ENCODE measurements at places on chromosomes 5 and 9.

DNA sequence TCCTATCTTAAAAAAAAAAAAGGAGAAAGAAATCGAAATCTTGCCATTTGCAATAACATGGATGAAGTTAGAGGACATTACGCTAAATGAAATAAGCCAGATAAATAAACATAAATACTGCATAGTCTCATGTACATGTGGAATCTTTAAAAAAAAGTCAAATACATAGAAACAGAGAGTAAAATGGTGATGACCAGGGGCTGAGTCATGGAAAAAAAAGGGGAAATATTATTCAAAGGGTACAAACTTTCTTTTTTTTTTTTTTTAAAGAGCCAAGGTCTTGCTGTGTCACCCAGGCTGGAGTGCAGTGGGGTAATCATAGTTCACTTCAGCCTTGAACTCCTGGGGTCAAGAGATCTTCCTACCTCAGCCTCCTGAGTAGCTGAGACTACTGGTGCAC is 310.1 kb downstream of the ZNF608 start:
- DNase-seq, result no peak

DNA sequence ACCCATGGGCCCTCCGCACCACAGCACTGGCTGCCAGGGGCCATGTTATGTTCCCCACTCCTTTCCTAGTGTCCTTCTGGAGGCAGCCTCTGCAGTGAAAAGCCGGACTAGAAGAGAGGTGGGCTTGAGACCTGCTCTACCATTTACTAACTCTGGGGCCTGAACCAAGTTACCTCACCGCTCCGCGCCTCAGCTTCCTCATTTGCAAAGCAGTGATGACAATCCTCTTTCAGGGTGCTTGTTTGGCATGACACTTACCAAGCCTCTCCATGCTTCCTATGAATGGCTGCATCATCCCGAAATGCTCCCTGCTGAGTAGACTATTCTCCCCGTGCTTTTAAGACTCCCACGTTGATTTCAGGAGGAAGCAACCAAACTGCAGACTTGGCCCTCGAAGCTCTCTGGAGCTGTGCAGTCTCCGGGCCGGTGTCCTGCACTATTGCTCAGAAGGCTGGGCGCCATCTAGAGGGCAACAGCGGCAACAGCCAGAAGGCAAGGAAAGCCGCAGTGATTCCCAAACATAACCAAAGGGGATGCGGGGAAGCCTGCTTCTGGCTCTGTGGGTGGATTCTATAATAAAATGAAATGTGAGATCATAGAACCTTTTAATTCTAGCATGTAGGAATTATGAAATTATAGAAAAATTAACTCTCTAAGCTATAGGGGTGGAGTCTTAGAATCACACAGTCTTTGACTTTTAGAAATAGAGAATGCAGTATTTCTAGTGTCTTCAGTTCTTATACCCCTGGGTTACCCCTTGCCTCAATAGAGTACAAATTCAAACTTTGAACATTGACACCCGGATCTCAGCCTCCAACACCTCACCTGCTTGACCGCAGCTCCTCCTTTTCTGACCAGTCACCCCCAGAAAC is 599.8 kb upstream of the BRINP1 start:
- DNase-seq, result peak; percentile 22

DNA sequence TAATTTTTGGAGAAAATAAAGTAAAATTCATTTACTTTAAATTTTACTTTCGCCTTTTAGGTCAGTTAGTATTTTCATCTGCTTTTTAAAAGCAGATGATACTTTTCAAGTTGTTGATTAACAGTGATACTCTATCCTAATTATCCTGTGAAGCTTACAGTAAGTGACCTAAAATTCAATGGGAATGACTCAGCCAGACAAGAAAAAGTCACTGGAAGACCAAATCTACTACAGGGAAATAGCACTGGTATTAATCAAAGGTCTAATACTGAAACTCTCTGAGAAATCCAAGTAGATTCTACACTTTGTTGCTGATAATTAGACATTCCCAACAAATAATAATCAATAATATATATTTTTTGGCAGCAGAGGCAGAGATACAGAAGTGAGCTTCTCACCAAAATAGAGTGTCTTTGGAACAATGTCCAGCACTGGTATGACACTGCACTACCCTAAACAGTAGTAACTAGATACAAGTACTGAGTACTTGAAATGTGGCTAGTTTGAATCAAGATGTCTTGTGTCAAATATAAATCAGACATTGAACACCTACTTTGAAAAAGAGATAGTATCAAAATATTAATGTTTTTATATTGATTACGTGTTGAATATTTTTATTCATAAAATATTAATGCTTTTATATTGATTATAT is 22.8 kb upstream of the ELL2 start:
- no peak for DNase-seq

- no peak for DNase-seq
These were observed 217.1 kb downstream of the MAST4 start for GRCh38 chr5:66813306-66813705.

DNA sequence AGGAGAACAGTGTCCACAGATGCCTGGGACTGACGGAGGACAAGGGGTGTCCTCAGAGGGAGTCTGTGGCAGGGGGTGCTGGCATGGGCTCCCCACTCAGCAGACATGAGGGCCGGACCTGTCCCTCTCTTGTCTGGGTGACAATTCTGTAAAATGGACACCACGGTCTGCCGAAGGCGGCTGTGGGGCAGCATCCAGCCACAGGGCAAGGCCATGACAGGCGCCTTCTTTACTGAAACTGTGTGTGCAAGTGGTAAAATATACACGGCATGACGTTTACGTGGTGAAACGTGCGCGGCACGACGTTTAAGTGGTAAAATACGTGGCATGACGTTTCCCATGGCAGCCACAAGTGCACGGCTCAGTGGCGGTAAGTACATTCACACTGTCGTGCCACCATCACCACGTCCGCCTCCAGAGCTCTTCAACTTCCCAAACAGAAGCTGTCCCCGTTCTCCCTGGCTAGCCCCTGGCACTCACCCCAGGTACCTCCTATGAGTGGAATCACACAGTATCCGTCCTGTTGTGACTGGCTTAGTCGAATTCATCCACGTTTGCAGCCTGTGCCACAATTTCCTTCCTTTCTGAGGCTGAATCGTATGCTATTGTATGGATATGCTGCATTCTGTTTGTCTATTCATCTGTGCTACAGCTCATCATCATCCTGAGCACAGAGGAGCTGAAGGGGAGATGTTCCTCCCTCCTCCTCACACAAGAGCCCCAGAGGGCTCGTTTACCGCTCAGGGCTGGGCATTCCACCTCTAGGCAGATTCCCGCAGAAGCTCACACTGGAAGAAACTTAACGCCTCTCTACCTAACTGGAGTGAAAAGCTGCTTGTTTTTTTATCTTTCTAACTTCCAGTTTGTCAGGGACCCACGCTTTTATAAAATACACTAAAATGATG is 52.5 kb downstream of the COL23A1 start:
- DNase-seq, result no peak

GRCh38 chr5:36239370-36240293 is 2.1 kb downstream of the NADK2 start:
- DNase-seq, result no peak

GRCh38 chr5:177412603-177413233 is 3.4 kb upstream of the F12 start:
- DNase-seq, result no peak

- no peak for DNase-seq
These were observed 80.8 kb downstream of the LMNB1 start for GRCh38 chr5:126857472-126858410.

DNA sequence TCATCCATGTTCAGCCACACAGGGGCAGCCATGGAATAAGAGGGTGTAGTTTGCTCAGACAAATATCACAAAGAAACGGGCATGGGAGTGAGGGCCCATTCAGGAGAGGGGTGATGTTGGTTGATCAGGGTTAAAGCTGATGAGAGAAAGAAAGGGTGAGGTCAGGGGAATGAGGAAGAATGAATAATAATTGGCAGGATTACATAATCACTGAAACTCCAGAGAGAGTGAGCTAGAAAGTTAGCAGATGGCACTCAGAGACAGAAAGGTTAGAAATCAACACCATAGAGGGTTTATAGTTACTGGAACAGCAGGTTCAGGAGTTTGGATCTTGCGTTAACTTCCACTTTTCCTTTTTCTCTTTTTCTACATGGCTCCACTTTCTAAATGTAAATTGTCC is 113.9 kb downstream of the TAF11L14 start:
- DNase-seq, result no peak

DNA sequence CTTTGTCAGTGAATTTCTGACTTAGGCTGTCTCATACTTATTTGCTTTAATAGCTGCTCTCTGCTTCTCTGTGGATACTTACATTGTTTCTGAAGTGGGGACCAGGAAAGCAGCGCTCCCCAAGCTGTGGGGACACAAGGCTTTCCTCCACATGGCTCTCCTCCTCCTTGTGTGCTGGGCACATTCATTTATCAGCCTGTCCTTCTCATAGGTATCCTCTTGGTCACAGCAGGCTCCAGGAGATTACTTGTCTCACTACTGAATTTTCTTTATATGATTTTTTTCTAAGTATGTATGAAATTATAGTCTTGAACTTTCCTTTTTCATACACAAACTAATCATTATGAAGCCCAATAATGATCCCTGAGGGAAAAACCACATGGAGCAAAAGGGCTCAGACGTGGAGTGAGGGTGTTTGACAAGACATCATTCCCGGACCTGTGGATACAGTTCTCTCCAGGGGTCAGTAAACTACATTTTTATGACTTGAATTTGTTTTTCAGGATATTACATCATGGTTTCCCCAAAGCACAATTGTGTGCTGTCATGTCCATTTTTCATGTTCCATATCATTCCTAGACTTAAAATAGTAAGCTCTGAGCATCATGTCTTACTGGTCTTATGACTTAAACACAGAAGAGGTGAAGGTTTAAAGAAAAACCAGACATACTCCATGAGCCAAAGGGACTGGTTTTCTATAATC is 234.5 kb downstream of the PCSK1 start:
- DNase-seq, result no peak

- no peak for DNase-seq
These were observed 4.2 kb downstream of the KCNIP1 start for GRCh38 chr5:170508036-170508435.

- DNase-seq, result no peak
These were observed at the start of gene PSD2 for GRCh38 chr5:139795074-139796001. Gene PSD2 (plus strand): TSS chr5:139795808. CDS start chr5:139809441, 13,633 bp downstream.

DNA sequence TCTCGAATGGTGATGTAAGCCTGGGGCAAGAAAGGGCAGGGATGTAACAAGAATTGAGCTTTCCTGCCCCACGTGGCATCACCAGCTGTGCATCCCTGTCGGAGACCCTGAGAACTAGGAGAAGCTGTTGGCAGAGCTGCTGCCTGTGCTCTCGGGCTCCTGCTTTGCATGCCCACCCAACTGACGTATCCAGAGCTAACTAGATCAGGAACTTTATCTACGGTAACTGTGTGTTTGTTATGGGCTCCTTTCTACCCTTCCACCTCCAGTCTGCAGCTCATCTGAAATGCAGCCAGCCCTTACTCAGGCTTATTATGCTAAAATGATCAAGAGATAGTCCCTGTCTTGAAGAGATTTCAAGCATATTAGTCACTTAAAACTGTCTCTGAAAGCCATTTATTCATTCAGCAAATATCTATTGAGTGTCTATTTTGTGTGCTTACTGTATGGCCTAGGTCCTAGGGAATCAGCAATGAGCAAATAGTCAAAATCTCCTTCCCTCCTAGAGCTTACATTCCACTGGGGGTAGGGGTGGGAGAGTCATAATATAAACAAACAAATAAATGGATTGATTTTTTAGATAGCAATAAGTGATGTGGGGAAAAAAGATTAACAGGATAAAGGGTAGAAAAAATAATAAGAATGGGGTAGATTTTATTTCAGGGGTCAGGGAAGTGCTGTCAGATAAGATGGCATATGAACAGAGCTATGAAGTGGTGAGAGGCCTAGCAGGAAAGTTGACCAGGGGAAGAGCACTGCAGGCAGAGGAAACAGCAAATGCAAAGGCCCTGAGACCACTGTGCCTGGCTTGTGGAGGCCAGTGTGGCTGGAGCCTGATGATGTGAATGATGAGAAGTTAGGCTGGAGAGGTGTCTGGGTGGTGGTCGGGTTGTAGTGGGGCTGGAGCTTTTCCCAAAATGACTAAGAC is 118.2 kb downstream of the GALNT10 start:
- DNase-seq, result no peak

DNA sequence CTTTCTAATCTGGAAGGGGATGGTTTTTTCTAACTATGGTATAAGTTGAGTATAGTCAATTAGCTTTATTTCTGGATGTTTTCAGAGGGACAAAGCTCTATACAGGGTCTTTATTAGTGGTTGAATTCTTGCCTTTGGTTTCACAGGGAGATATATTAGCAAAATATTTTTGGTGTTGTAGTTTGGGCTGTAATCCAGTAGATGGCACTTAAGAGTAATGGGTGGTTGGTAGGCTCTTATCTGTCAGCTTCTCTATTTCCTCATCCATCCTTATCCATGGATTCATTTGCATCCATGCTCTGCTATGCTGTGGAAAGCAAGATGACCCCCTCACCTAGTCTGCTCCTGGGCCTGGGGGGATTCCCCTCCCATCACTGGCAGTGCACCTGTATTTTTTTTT is 363.6 kb upstream of the CYLC2 start:
- peak; percentile 14 for DNase-seq

DNA sequence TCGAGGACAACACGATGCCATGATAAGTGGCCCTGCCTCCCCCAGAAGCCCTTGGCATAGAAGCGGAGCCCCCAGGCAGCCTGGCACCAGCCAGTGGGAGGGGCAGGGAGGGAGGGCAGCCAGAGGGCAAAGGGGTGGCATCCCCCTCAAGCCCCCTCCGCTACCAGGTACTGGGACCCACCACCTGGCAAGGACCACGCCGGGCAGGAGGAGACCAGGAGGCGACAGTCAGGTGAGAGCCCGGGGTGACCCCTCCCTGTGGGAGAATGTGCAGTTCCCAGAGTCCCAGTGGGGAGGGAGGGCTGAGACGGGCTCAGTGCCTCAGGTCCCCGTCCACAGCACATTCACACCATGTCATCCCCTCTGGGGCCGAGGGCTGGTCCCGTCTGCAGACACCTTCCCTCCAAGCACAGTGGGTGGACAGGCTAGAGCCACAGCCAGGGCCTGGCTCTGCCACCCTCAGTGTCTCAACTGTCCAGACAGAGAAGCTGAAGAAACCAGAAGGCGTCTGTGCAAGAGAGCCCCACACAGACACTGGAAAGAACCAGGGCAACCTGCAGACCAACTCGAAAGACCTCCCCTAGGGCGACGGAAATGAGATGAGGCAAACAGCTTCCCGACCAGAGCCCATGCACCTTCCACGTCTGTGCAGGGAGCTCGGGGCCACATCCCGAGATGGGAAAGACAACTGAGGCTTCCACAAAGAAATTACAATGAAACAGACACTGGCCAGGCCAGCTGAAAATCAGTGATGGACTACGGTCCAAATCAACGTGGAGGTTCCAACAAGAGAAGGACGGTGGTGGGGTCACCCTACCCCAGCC is 11.1 kb downstream of the BRD3 start:
- no peak for DNase-seq

DNA sequence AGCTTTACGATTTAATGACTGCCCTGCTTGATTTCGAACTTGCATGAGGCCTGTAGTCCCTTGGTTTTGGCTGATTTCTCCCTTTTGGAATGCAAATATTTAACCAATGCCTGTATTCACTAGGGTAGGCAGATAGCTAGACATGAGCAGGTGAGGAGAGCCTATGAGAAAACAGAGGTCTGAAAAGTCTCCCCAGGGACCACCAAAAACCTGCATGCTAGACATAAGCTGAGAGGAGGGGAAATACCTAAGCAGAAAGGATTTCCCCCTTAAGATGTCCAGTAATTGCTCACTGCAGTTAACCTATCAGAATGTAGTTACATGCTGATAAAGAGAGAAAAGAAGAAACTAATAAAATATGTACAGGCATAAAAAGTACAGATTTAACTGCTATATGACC is 667.4 kb upstream of the SEMA6A start:
- DNase-seq, result no peak

GRCh38 chr9:116320290-116320689 is 166.7 kb downstream of the PAPPA start:
- no peak for DNase-seq

- no peak for DNase-seq
These were observed 44.2 kb downstream of the FAF2 start for GRCh38 chr5:176492431-176492830.

Data from AML-193 (cell line).